ENCODE measurements at places on chromosomes 1 and 21.

- H3K4me1 ChIP-seq, result peaks cover 4% of the 10 kb centered on the region
- no peak overlapping the region for H3K4me3 ChIP-seq
- no peaks in the 10 kb centered on the region for H3K36me3 ChIP-seq
- H3K27me3 ChIP-seq, result no peaks in the 10 kb centered on the region
Observed at GRCh38 chr1:93219443-93219842, 38.9 kb downstream of the CCDC18 start.

GRCh38 chr1:212328248-212328647 lies 43.0 kb downstream of the PPP2R5A start:
- no peak overlapping the region for H3K4me3 ChIP-seq
- H3K27ac ChIP-seq, result no peak overlapping the region
- no peaks in the 10 kb centered on the region for H3K4me1 ChIP-seq
- DNase-seq, result no peak

DNA sequence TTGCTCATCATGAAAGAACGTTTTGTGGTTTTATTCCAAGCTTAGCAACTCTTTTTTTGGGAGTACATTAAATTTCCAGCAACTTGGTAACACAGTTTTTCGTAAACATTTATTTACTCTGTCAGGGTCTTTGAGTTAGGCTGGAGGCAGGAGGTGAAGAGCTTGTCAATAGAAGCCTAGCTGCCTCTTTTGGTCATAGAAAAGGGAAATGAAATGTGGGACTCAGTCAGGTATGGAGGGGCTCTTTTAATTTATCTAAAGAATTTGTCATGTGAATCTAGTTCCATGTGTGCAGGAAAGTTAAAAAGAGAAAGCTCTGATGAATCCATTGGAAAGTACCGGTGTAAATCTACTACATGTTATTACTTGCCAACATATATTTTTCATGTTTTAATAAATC lies 45.9 kb upstream of the PRMT6 start:
- H3K27me3 ChIP-seq, result no peaks in the 10 kb centered on the region
- H3K4me3 ChIP-seq, result no peak overlapping the region
- H3K4me1 ChIP-seq, result no peaks in the 10 kb centered on the region
- no peak for DNase-seq

DNA sequence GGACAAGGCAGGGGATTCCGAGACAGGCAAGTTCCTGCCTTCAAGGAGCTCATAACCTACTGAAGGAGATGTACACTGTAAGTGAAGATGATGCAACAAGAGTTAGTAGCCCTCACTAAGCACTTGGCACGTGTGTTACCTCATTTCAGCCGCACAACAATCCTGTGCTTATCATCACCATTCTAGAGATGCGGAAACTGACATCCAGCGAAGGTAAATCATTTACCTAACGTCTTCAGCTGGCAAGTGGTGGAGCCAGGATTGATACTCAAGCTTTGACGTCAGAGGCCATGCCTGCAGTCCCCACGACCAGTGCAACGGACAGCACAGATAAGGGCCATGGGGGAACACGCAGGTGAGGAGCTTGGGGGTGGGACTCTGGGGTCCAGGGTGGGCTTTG lies 2.9 kb upstream of the UBXN10 start:
- no peak overlapping the region for H3K27ac ChIP-seq
- no peaks in the 10 kb centered on the region for H3K27me3 ChIP-seq
- no peak overlapping the region for H3K4me3 ChIP-seq
- no peaks in the 10 kb centered on the region for H3K36me3 ChIP-seq
- H3K4me1 ChIP-seq, result peaks cover 13% of the 10 kb centered on the region
- no peak for DNase-seq

DNA sequence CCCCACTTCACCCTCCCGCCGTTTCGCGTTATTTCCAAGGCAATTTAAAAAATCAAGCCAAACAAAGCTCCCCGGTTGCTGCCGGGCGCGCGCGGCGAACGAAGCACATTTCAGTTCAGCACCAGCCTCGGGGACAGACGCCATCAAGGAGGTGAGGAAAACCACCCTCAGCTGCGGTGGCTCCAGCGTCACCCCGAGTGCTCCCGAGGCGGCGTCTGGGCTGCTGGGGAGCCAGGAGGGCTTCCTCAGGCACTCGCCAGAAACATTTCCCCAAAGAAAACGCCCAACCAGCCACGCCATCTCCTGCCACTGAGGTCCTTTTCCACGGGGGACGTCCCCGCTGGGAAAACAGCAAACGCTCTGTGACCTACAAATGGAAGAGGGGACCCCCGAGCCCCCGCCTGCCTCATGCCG lies 623 bp downstream of the GNG4 start:
- peaks cover 9% of the 10 kb centered on the region for H3K4me1 ChIP-seq
- DNase-seq, result peak; percentile 59
- H3K4me3 ChIP-seq, result peak overlapping the region; percentile 41
- no peak overlapping the region for H3K27ac ChIP-seq

DNA sequence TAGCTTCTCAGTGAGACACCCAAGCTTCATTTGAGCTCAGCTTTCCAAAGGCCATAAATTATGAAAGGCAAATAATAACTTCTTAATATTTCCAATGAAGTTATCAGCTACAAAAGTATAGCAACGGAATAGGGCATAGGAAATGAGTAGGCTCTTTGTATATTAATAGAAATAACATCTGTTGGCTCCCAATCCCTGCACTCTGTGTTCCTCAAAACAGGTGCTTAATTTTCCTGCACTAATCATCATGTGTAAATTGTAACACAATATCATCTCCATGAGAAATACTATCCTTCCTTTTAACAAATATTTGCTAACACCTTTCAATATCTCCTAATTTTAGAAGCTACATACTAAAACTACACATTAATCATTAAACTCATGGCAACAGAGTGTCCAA lies 19.2 kb upstream of the IFI44L start:
- H3K4me3 ChIP-seq, result no peak overlapping the region
- no peak for DNase-seq
- H3K36me3 ChIP-seq, result no peaks in the 10 kb centered on the region
- H3K27me3 ChIP-seq, result no peaks in the 10 kb centered on the region
- no peaks in the 10 kb centered on the region for H3K4me1 ChIP-seq
